ENCODE measurements at places on chromosomes 2 and 18.

- peak; percentile 13 for DNase-seq
Observed at GRCh38 chr2:10659898-10660568, 29.7 kb downstream of the NOL10 start.

GRCh38 chr2:23387845-23388244 lies 2.9 kb downstream of the KLHL29 start:
- no peak for DNase-seq

GRCh38 chr2:96209011-96209728 lies 543 bp upstream of the STARD7 start:
- DNase-seq: no peak

GRCh38 chr18:70558371-70558770 lies 269.5 kb downstream of the SOCS6 start:
- no peak for DNase-seq

GRCh38 chr2:86753606-86754005 lies 33.5 kb downstream of the RMND5A start:
- no peak for DNase-seq

GRCh38 chr2:229268626-229269025 lies 2.5 kb downstream of the PID1 start:
- DNase-seq: no peak

- no peak for DNase-seq
Observed at GRCh38 chr2:181778621-181779201, 98.4 kb upstream of the NEUROD1 start.
